ENCODE measurements at places on chromosomes 13 and 19.
A peak's percentile ranks its signal among the peaks of the same experiment; 100 is the strongest.

DNA sequence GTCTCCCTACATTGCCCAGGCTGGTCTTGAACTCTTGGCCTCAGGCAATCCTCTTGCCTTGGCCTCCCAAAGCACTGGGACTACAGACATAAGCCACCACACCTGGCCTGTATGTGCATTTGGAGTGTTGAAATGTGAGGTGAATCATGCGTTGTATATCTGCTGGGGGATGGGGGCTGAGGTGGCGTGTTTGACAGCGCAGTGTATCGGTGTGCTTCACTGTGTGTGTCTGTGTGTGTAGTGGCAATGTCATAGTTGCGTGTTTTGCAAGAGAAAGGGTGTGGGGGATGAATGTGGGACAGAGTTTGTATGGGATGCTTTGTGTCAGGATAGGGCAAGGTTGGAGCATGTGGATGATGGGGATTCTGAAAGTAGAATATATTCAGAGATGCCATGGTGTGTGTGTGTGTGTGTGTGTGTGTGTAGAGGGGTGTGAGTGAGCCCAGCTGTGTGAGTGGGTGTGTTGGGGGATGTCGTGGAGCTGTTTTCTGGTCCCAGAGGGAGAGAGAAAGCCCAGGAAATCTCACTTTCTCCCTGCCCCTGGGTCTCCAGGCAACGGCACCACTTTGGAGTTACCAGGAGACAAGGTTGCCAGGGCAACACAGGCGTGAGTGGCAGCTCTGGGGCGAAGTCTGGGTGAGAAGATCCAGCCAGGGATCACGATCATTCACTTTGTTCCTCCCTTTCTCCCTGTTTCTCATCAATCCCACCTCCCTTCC is 1.1 kb upstream of the SWSAP1 start:
- H3K4me3 ChIP-seq, result no peak overlapping the region
- H3K36me3 ChIP-seq, result peaks cover 6% of the 10 kb centered on the region
- no peak for DNase-seq
- H3K27me3 ChIP-seq, result no peaks in the 10 kb centered on the region

- H3K4me3 ChIP-seq, result no peak overlapping the region
- DNase-seq, result no peak
- H3K27me3 ChIP-seq, result no peaks in the 10 kb centered on the region
Observed at GRCh38 chr19:38583219-38583984, 34.4 kb downstream of the MAP4K1 start.

GRCh38 chr19:45448887-45449299 is 18.9 kb upstream of the FOSB start:
- H3K27ac ChIP-seq, result no peak overlapping the region
- H3K36me3 ChIP-seq, result no peaks in the 10 kb centered on the region
- peaks cover 7% of the 10 kb centered on the region for H3K27me3 ChIP-seq
- no peak for DNase-seq

- H3K4me3 ChIP-seq, result no peak overlapping the region
- H3K36me3 ChIP-seq, result no peaks in the 10 kb centered on the region
Observed at GRCh38 chr13:72523049-72523448, 204.4 kb downstream of the MZT1 start.

DNA sequence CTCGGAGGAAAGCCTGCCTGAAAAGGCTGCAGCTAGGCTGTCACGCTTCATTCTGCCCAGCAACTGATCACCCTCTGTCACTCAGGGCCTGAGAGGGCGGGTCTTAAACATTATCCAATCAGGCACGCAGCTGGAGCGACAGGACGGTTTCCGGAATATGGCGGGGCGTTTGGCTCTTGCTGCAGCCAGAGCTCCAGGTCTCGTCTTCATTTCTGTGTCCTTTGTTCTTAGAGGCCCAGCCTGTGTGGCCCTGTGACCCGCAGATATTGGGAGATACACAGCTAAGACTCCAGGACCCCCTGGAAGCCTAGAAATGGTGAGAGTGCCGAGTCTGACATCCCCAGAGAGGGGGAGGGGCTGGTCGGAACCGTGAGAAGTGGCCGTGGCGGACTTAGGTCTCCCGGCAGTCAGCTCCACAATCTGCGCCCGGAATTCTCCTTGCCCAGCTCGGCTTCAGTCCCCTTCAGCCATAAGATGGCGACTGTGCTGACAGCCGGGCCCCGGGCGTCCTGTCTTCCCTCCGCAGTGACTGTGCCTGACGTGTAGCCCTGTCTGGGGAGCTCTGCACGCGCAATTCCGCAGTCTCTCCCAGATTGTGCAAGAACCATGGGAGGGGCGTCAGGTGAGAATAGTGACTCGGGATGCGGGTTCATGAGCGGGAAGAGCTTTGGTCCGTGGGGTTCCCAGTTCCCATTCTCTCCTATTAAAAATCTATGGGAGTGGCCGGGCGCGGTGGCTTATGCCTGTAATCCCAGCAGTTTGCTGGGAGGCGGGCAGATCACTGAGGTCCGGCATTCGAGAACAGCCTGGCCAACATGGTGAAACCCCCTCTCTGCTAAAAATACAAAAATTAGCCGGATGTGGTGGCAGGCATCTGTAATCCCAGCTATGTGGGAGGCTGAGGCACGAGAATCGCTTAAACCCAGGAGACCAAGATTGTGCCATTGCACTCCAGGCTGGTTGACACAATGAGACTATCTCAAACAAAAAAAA is at the start of gene ZNF429:
ZNF429 (plus strand) TSS at position 144 of the 993 bp plus-strand sequence; CDS start at position 314, 170 bp downstream.
- peak within 1 kb of the TSS; percentile 87 for H3K27ac ChIP-seq
- H3K36me3 ChIP-seq, result no peaks in the 10 kb centered on the region
- peak within 1 kb of the TSS; percentile 91 for H3K4me3 ChIP-seq

DNA sequence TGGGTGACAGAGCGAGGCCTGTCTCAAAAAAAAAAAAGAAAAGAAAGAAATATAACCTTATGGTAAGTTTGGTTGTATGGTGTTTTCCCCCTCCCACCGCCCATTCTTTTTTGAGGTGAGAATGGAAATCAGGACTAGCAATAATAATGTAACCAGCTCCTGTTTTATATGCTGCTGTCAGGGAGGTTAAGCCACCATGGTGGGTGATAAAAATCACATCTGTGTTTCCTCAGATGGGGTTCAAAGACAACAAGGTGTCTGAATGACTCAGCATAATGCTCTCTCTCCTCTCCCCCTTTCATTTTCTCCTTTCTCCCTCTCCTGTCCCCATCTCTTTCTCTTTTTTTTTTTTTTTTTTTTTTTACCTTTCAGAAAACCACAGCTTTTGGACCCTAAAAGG is 28.3 kb upstream of the GARRE1 start:
- DNase-seq, result no peak
- H3K4me1 ChIP-seq, result no peaks in the 10 kb centered on the region
- no peaks in the 10 kb centered on the region for H3K27me3 ChIP-seq
- H3K27ac ChIP-seq, result no peak overlapping the region
- peaks cover 55% of the 10 kb centered on the region for H3K36me3 ChIP-seq
- no peak overlapping the region for H3K4me3 ChIP-seq
